ENCODE measurements at places on chromosomes 16 and 17.

- no peak for DNase-seq
- H3K27me3 ChIP-seq: peaks cover 41% of the 10 kb centered on the region
- peaks cover 1% of the 10 kb centered on the region for H3K36me3 ChIP-seq
- no peak within 1 kb of the TSS for H3K27ac ChIP-seq
Observed at GRCh38 chr16:89200124-89200849, at the start of gene SLC22A31. SLC22A31 (minus strand) TSS chr16:89200537; CDS start chr16:89200501, 36 bp downstream.

DNA sequence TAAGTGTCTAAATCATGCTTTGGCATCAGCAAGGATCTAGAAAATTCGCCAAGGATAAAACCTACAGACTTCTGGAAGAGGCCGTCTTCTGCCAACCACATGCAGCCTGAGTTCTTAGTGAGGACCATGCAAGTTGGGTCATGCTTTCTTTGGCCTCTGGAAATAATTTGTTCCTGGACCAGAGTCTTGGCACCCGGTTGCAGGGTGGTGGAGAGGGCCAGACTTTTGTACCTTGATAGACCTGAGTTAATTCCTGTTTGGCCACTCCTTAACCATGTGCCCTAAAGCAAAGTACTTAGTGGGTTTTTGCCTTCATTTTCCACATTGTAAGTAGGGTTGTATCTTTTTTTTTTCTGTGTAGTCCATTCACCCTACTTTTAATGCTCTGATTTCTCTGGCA, 283.4 kb upstream of the IRX5 start:
- no peak for DNase-seq
- peaks cover 19% of the 10 kb centered on the region for H3K4me1 ChIP-seq
- no peak overlapping the region for H3K4me3 ChIP-seq
- H3K27ac ChIP-seq: no peak overlapping the region
- no peaks in the 10 kb centered on the region for H3K36me3 ChIP-seq

DNA sequence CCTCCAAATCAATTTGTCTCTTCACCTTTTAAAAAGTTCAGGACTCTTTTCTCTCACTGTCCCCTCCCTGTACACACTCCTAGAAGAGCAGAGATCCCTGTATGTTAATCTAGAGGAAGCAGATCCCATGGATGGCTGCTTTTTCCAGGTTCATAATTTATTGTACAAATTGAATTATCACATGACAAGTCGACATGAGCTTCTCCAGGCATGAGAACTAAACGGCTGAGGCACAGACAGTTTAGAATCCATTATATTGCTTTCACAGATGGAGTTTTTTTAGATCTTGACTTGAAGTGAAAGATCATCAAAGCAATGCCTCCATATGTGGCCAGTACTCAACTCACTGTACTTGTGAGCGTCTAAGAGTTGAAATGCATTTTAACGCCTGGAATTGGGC, 47.9 kb downstream of the RGS9 start:
- peaks cover 10% of the 10 kb centered on the region for H3K27me3 ChIP-seq
- no peak overlapping the region for H3K4me3 ChIP-seq
- no peak for DNase-seq
- no peaks in the 10 kb centered on the region for H3K36me3 ChIP-seq
- no peak overlapping the region for H3K27ac ChIP-seq
- H3K4me1 ChIP-seq: peaks cover 4% of the 10 kb centered on the region

GRCh38 chr16:14088155-14088753, 17.1 kb downstream of the MRTFB start:
- peaks cover 18% of the 10 kb centered on the region for H3K36me3 ChIP-seq
- no peak for DNase-seq
- no peak overlapping the region for H3K4me3 ChIP-seq
- H3K4me1 ChIP-seq: peaks cover 46% of the 10 kb centered on the region
- H3K27ac ChIP-seq: peak overlapping the region; percentile 34

- no peak for DNase-seq
- H3K4me1 ChIP-seq: peaks cover 10% of the 10 kb centered on the region
- no peaks in the 10 kb centered on the region for H3K36me3 ChIP-seq
Observed at GRCh38 chr16:3992297-3993051, 112.0 kb upstream of the CREBBP start.

DNA sequence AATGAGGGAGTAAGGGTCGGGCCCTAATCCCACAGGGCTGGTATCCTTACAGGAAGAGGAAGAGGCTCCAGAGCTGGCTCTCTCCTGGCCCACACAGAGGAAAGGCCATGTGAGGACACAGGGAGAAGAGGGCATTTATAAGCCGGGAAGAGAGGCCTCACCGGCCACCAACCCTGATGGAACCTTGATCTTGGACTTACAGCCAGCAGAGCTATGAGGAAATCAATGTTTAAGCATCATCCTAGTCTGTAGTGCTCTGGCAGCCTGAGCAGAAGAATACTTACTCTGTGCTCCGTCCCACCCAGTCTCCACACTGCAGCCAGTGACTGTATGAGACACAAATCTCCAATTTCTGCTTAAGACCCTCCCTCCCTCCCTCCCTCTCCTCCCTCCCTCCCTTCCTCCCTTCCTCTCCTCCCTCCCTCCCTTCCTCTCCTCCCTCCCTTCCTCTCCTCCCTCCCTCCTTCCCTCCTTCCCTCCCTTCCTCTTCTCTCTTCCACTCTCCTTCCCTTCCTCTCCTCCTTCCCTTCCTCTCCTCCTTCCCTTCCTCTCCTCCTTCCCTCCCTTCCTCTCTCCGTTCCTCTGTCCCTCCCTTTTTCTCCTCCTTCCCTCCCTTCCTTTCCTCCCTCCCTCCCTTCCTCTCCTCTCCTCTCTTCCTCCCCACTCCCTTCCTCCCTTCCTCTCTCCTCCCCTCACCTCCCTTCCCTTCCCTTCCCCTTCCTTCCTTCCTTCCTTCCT, 8.9 kb upstream of the TMEM220 start:
- H3K36me3 ChIP-seq: peaks cover 2% of the 10 kb centered on the region
- no peak for DNase-seq
- H3K27ac ChIP-seq: no peak overlapping the region
- H3K27me3 ChIP-seq: peaks cover 61% of the 10 kb centered on the region
- H3K4me1 ChIP-seq: no peaks in the 10 kb centered on the region

DNA sequence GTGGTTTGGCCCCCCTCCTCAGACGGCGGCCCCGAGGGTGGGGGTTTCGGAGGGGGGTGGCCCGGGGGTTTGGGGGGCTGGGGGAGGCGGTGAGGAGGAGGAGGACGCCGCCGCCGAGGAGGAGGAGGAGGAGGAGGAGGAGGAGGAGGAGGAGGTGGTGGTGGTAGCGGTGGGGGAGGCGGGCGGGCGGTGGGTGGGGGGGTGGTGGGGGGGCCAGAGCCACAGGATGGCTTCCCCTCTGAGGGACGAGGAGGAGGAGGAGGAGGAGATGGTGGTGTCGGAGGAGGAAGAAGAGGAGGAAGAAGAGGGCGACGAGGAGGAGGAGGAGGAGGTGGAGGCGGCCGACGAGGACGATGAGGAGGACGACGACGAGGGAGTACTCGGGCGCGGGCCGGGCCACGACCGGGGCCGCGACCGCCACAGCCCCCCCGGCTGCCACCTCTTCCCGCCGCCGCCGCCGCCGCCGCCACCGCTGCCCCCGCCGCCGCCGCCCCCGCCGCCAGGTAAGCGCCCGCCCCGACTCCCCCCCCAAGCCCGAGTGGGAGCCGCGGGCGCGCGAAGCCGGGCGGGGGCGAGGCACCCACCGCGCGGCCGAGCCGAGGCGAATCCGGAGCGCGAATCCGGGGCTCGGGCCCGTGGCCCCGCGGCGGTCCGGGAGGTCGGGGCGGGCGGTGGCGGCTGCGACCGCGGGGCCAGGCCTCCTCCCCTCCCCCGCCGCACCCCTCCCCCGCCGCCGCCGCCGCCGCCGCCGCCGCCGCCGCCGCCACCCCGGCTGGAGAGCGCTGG, 3.8 kb upstream of the CHD3 start:
- H3K27ac ChIP-seq: no peak overlapping the region
- H3K4me3 ChIP-seq: peak overlapping the region; percentile 67
- H3K27me3 ChIP-seq: no peaks in the 10 kb centered on the region
- DNase-seq: no peak
- peaks cover 3% of the 10 kb centered on the region for H3K4me1 ChIP-seq
- no peaks in the 10 kb centered on the region for H3K36me3 ChIP-seq

DNA sequence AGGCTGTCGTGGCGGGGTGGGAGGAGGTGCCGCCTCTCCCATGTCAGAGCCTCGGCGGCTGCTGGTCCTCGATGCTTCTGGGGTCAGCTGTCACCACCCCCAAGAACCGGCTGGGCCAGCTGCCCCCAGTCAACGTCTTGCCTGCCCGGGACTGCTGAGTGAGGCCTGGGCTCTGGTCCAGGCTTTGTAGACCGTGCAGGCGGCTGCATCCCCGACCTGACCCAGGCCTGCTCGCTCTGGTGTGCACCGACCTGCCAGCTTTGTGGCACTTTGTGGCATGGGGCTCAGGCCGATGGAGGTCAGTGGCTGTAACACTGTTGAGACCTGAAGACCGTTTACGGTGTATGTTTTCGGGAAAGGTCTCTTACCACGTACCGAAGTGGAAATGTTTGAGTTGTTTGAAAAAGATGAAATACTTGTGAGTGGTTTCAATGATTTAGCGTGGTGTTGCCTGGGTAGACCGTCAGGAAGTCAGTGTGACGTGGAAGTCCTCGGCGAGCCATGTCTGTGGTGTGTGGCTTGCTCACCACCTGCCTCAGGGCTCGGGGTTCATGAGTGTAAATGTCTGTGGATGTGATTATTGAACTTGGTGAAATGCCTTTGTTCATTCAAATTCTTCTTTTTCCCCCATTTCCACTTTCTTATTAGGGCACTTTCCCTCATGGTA, 53.2 kb upstream of the ZNF750 start:
- H3K27me3 ChIP-seq: no peaks in the 10 kb centered on the region
- peaks cover 13% of the 10 kb centered on the region for H3K36me3 ChIP-seq
- DNase-seq: no peak
- no peak overlapping the region for H3K4me3 ChIP-seq
- H3K4me1 ChIP-seq: peaks cover 50% of the 10 kb centered on the region
- H3K27ac ChIP-seq: peak overlapping the region; percentile 14

DNA sequence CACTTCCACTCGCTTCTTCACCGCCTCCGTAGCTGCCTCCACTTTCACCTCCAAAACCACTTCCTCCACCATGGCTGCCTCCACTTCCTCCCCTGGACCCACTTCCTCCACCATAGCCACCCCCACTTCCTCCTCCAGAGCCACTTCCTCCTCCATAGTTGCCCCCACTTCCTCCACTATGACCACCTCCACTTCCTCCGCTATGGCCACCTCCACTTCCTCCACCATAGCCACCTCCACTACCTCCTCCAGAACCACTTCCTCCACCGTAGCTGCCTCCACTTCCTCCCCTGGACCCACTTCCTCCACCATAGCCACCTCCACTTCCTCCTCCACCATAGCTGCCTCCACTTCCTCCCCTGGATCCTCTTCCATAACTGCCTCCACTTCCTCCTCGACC, 4.5 kb downstream of the KRT9 start:
- no peak overlapping the region for H3K27ac ChIP-seq
- no peaks in the 10 kb centered on the region for H3K4me1 ChIP-seq
- H3K36me3 ChIP-seq: no peaks in the 10 kb centered on the region
- H3K27me3 ChIP-seq: peaks cover 49% of the 10 kb centered on the region

DNA sequence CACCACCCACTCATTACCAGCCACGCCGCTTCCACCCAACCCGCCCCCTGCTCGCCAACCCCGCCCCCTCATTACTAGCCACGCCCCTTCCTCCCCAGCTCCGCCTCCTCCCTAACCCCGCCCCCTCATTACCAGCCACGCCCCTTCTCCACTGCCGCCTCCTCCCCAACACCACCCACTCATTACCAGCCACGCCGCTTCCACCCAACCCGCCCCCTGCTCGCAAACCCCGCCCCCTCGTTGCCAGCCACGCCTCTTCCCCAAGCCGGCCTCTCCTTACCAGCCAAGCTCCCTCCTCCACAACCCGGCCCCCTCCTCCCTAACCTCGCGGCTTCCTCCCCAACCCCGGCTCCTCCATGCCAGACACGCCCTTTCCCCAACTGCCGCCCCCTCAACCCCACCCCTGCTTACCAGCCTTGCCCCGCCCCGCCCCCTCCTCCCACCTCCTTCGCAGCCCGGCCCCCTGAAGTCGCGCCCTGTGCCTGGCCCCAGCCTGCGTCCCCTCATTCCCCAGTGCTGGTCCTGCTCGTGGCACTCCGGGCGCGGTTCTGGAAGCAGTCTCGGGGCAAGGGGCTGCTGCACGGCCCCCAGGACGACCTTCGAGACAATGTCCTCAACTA, 7.3 kb downstream of the SLC22A31 start:
- H3K4me3 ChIP-seq: no peak overlapping the region
- H3K36me3 ChIP-seq: no peaks in the 10 kb centered on the region
- H3K27me3 ChIP-seq: peaks cover 29% of the 10 kb centered on the region
- no peaks in the 10 kb centered on the region for H3K4me1 ChIP-seq
- H3K27ac ChIP-seq: no peak overlapping the region

- H3K4me1 ChIP-seq: peaks cover 55% of the 10 kb centered on the region
- H3K4me3 ChIP-seq: no peak overlapping the region
- DNase-seq: no peak
Observed at GRCh38 chr17:8794636-8795035, 4.5 kb downstream of the MFSD6L start.

DNA sequence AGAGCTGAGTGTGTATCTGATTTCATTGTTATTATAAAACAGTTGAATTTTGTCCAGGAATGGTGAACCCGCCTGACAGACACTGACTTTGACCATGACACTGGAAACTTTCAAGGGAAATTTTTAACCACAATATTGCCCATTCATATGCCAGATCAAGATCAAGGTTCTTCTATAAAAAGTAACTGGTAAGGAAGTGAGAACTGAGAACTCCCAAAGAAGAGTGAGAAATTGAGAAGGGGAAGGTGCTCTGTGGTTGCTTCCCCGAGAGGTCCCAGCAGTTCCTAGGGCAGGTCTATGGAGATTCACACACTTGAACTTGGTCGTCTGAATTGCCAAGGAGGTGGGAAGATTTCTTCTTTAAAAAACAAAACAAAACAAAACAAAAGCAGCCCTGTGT, 27.3 kb downstream of the SLC6A4 start:
- DNase-seq: no peak
- H3K4me1 ChIP-seq: no peaks in the 10 kb centered on the region
- H3K36me3 ChIP-seq: no peaks in the 10 kb centered on the region
- no peak overlapping the region for H3K27ac ChIP-seq
- H3K27me3 ChIP-seq: peaks cover 18% of the 10 kb centered on the region

- no peak for DNase-seq
- peaks cover 10% of the 10 kb centered on the region for H3K4me1 ChIP-seq
- H3K27me3 ChIP-seq: peaks cover 3% of the 10 kb centered on the region
- H3K27ac ChIP-seq: no peak overlapping the region
Observed at GRCh38 chr17:77842528-77843147, 115.9 kb upstream of the TNRC6C start.

DNA sequence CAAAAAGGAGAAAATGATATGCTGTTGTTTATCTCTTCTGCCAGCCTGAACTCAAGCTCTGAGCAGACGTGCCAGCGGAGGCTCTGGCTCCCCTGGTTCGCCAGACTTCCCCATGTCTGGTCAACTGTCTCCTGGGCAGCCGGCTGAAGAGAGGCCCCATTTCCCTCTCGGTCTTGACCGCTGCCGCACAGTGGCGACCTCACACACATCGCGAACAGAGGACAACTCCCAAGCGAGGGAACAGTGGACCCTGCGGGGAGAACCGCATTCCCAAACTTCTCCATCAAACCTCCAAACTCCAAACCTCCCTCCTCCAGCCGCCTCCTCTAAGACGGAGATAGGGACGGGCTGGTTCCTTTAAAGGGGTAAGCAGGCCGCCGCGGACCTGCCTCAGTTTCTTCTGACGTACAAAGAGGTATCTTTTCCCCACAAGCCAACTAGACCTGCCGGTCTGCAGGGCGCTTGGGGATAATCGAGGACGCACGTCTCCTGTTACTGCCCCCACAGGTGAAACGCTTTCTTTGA, 24.9 kb upstream of the RFFL start:
- H3K36me3 ChIP-seq: no peaks in the 10 kb centered on the region
- no peaks in the 10 kb centered on the region for H3K27me3 ChIP-seq
- H3K4me1 ChIP-seq: peaks cover 46% of the 10 kb centered on the region
- H3K27ac ChIP-seq: peak overlapping the region; percentile 97
- DNase-seq: peak; percentile 19

- peaks cover 33% of the 10 kb centered on the region for H3K27me3 ChIP-seq
- H3K4me3 ChIP-seq: no peak overlapping the region
- no peak for DNase-seq
Observed at GRCh38 chr16:51851111-51851510, 695.8 kb downstream of the TOX3 start.
